Stimulated activated CD4-positive, alpha-beta T cell treated with anti-CD3 and anti-CD28 coated beads, Interleukin-2, amount 100 ng/mL, for 48 hours (primary cell): ENCODE measurements at places on chromosomes 3 and 15.

DNA sequence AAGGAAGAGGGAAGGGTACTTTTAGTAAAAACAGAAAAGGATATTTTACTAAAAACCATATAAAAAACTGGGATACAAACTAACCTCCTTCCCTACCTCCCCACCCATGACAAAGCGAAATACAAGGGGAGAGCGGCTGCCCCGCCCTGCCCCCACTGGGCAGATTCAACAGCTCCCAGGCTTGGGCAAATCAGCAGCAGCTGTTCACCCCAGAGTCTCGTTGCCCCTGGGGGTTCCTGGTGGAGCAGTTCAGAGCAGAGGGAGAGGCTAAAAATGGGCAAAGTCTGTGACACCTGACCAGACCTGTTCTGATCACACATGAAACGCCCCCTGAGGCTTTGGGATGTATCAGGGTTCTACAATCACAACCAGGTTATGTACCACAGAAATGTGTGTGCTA lies 2.5 kb upstream of the ETFA start:
- no peak for DNase-seq

GRCh38 chr3:170553788-170554757 lies 31.8 kb downstream of the SLC7A14 start:
- no peak for DNase-seq

DNA sequence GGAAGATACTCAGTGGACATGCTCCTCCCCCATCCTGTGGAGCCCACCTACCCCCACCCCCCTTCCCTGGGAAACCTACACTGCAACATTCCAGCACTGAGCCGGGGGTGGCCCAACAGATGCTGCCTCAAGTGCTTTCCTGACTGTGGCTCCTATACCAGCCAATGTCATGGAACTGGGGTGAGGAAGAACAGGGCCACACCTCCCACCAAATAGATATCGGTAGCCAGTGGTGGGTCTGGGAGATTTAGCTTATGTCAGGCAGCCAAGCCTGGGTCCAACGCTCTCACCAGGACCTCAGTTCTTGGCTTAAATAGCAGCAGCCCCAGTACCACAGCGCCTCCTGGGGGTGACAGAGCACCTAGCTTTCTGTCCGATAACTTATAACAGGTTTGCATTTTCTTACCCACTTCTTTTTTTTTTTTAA lies 30.3 kb downstream of the CDC25A start:
- DNase-seq, result peak; percentile 52

- no peak for DNase-seq
These were observed 14.1 kb downstream of the ARL13B start for GRCh38 chr3:93994056-93994455.

DNA sequence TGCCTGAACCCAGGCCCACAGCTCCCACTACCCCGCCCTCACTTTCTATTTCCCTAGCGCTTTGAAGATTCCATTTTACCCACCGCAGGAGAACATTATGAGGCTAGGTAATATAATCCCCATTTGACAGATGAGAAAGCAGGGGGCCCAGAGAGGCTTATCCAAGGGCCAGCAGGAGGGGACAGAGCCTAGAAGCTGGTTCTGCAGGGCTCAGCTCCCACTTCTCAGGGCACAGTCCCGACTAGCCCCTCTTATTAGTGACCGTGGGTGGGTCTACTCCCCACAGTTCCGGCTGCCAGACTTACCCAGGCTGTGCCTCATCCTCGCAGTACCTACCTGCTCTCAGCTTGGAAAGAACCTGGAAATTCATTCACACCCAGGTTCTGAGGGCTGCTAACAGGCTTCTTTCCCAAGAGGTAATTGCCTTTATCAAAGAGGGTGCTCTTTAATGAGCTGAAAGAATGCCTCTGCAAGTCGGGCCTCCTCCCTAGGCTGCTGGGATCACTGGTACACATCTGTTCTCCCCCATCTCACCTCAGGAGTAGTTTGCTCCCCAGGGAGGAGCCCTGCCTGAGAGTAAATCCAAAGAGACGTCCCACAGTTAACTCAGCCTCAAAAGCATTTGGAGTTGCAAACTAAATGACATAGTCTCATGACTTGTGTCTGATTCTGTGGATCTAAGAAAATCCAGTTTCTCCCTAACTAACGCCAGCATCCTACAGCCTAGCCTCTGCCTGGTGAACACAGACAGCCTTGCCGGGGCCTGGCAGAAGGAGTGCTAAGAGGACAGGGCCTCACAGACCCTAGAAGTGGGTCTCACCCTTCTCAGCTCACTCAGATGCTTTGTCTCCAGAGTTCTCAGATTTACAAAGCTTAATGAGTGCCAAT lies 125.0 kb downstream of the CHSY1 start:
- DNase-seq, result peak; percentile 18

DNA sequence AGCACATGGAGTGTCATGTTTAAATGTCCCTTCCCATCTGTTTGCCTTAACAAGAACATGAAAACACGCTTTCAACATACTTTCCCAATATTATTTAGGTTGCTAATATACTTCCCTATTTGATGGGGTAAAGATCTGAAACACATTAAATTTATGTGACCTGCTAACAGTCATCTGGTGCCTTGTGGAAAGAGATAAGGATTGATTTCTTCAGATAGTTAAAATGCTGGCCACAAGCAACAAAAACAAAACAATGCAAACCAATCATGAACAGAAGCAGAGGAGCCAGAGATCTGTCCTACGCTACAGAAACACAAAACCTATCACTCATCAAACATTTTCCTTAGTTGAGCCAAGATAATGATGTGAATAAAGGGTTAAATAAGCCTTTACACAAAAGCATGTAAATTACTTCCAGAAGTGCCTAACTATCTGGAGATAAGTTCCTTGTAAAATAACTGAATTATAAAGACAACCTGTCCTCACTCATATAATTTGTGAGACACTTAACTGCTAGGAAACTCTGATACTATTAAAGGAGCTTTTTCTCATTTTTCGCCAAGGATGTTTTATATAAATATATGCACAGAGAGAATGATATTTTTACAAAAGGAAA lies 109.9 kb downstream of the NSUN3 start:
- no peak for DNase-seq

- no peak for DNase-seq
These were observed 8.3 kb downstream of the MINAR1 start for GRCh38 chr15:79440355-79440908.

DNA sequence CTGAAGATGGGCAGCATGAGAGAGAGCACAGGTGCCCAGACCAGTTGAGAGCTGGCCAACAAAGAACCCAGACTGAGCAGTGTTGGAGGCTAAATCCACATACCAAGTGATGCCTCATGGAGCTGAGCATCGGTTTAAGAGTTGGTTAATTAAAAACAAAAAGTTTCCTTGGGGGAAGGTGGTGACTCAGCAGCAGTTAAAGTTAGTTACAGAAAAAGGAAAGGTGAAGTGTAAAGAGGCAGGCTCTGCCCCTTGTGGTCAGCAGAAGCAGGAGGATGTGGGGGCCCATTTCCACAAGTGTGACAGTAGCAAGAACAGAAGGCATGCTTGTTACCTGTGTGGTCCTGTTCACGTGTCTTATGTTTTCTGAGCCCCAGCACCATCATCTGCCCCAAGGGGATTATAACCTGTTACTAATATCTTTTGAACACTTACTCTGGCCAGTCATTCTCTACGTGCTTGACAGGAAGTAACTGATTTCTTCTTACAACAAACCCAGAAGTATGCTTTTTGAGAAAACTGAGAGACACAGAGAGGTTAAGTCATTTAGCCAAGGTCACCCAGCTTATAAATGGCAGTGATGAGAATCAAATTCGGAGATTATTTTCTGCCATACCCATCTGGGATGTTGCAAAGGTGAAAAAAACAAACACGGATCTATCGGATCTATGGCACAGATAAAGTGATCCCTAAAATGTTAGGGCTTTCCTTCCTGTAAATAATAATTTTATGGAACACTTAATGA lies 91.0 kb downstream of the EPHB1 start:
- DNase-seq, result no peak

- peak; percentile 39 for DNase-seq
These were observed 2.6 kb upstream of the BCL2A1 start for GRCh38 chr15:79973456-79974195.

DNA sequence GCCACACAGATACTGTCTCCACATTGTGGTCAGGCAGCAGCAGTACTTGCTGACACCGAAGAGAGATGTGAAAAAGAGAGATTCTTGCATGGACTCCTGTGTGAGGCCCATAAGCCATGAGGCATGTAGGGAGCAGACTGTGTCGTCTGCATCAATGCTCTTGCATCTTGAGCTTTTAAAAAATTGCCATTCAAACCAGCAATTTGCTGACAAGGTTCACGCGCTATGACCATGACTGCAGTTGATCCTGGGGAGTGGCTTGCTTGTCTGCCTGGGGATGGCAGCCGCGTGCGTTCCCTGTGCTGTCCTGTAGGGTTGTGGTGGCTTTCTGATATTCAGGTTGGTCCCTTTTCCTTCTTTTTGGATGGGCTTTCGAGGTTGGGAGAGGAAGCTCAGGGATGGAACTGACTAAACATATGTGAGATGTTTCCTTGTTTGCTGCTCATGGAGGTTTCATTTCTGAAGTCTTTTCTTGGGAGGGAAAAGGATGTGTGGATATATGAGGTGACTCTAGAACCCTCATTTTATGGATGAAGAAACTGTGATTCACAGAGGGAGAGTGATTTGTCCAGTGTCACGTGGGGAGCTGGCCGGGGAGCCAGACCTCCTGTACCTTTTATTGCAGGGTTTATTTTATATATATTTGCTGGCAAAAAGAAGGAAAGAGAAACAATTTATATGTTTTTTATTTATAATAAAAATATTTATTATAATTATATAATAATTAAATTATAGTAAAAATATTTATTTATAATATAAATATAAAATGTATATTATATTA lies 48.6 kb downstream of the LPP start:
- no peak for DNase-seq

DNA sequence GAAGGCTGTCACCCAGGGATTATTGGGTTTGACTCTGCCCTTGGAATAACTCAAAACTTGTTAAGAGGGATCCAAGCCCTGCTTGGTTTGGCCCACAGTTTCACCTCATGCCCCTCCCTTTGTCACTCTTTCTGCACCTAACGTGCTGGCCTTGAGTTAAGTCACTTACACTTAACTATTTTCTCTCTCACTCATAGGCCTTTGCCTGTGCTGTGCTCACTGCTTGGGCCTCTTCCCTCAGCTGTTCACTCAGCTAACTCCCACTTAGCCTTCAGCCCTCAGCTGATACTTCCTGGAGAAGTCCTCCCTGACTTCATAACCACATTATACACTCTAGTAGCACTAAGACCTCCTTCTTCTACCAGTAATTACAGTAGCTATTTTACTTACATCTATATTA lies 133.3 kb downstream of the CMSS1 start:
- no peak for DNase-seq

- no peak for DNase-seq
These were observed 348.8 kb downstream of the ROBO1 start for GRCh38 chr3:79418855-79419621.

DNA sequence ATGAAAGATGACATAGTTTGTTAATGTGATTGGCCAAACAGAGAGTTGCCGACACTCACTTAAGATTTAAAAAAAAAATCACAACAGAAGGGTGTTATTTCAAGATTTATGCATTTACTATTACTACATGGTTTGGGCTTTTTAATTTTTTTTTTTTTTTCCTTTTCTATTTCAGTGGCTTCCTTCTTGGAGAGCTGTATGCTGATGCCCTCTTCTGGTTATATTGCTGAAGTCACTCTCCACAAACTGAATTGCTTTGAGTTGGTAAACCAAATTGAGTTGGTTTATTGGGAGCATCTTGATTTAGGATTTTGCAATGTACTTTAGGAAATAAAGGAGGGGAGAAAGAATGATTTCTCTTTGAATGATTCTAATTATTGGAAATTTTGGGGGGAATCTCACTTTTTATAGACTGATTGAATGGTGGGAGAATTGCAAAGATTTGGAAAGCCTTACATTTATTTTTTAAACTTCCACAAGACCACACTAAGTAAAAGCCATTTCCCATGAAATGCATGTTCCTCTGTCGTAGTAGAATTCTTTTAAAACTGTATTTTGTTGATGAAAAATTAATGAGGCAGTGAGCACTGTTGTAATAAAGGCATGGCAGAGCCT lies 186.6 kb upstream of the FEZF2 start:
- no peak for DNase-seq

DNA sequence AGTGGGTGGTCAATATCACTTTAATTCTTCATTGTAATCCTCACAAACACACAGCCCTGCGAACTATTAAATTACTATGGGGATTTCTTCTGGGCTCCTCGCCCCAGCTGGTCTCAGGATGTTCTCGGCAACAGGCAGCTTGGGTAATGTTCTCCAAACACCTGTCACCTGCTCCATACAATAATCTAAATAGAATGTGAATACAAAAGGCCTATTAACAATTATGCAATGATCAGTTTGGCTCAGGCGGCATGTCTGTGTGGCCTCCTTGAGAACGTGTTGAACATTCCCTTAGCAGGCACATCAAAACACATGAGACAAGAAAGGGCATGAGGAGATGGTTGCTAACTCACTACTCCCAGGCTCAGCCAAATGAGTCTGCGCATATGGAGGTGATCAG lies 158.6 kb upstream of the KBTBD8 start:
- no peak for DNase-seq

DNA sequence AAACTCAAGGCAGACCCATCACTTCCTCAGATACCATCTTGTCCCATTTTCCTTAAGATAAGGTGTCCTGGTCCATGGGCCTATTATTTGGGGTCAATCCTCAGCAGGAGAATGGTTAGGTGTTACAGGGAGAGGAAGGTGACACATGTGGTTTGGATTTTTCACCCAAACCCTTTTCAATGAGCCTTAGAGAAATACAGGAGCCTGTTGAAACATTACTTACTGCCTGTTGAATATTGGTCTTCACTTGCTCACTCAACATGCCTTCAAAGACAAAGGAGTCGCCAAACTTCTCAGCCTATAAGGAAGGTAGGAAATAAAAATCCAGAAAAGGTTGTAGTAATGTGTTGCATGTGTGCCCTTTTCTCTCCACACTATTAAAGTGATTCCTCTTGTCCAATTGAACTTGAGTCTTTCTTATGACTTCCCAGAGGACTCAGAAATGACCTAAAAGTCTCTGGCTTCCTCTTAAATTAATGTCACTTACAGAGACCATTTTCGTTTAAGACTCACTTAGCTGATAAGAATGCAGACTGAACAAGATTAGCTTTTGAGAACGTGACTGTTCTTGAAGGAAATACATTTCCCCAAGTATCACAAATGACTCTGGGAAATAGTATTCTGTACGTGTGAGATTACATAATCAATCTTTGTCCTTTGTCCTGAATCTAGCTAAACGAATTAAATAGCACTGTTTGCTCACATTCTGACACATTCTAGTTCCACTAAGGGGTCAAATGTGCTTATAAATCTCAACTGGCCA lies 17.8 kb downstream of the SUMF1 start:
- DNase-seq, result no peak

- DNase-seq, result no peak
These were observed 73.3 kb downstream of the MRPL46 start for GRCh38 chr15:88393719-88394519.

DNA sequence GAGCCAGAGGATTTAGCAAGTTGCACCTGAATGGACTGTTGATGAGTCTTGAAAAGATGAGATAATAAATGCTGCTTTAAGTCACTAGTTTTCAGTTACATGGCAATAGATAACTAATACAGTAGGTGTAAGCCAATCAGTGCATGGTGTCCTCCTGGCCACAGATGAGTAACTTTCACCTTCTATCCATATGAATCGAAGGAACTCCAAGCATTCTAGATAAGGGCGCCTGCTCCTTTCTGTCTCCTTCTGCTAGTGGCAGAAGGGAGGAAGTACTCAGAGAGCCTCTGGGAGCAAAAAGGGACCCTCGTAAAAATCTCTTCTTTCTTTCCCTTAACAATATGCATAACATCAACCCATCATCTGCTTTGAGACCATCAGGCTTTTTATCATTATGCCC lies 37.3 kb downstream of the TM6SF1 start:
- DNase-seq, result no peak
